Left hindlimb (tissue), 1 donor: ENCODE measurements at places on chromosomes 1 and 21.

DNA sequence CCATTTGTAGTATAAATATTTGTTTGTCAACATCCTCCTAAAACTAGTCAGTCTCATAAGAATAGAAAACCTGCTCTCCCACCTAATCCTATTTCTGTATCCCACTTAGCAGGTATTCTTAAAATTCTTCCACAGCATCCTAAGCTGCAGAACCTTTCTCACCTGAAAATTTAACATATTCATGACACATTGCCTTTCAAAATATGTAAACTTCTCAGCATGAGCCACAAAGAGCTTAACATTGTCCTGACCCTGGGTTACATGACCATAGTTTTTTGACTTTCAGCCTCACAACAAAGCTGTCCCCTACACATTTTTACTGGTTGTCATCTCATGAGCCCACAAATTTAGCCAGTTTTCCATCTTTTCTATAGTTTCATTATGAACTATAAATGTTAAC is 712.1 kb downstream of the LTN1 start:
- DNase-seq = no peak

GRCh38 chr1:199308349-199308846 is 669.6 kb downstream of the PTPRC start:
- DNase-seq = no peak

DNA sequence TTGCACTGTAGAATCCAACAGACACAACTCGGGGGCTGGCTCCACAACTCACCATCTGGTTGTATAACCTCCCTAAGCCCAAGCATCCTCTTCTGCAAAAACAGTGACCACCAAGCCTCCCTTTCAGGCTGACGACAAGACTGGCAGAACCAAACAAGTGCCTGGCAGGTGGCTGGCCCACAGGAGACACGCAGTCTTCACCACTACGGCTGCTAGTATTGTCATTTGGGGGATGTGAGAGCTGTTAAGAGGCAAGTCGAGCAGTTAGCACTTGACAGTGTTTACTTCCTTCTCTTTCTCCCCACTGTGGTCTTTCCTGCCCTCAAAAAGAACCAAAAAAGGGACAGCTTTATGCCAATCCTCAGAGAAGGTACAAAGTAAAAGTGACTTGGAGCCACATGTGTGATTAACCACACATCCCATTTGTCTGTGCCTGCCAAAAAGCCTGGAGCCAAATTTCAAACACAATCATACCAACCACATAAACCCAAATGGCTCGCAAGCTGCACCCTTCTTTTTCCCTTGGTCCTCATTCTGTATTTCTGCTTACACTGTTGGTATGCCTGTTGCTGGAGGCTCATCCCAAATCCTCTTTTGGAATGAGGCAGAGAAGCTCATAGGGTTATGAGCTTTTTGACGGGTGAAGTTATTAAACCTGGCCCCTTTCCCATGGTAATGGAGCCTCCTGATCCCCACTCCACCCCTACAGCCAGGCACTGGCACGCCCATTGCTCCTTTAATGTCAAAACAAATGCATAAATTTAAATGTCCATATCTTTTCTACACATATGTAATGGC is 94.1 kb downstream of the TGFBR3 start:
- DNase-seq = peak; percentile 29

GRCh38 chr1:152855661-152856060 is 4.1 kb upstream of the LCE7A start:
- no peak for DNase-seq

GRCh38 chr1:218852527-218852926 is 321.2 kb upstream of the LYPLAL1 start:
- peak; percentile 64 for DNase-seq

DNA sequence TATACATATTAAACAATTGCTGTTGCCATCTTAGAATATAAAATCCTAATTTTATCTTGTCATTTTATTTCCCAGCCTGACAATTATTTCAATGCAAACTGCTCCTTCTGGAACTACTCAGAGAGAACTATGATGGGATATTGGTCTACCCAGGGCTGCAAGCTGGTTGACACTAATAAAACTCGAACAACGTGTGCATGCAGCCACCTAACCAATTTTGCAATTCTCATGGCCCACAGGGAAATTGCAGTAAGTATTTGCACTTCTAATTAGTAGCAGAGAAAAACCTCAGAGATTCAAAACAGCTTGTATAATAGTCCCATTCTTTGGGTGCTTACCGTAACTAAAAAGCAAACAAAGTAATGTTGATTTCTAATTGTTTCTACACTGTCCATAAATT is 167.2 kb downstream of the ADGRL2 start:
- no peak for DNase-seq

GRCh38 chr1:147622731-147623130 is 47.6 kb downstream of the ACP6 start:
- DNase-seq = no peak

GRCh38 chr1:176338877-176339276 is 124.1 kb upstream of the PAPPA2 start:
- no peak for DNase-seq

DNA sequence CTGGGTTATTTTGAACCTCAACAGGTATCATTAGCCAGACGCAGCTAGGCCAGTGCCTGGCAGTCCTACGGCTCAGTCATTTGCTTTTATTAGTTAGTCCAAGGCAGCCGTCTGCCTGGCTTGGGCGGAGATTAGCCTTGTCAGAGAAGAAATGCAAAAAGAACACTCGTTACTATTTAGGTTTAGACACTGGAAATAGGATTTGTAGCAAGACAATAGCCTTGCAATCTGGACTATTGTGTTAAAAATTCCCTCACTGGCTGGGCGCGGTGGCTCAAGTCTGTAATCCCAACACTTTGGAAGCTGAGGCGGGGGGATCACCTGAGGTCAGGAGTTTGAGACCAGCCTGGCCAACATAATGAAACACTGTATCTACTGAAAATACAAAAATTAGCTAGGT is 11.0 kb upstream of the PRKCZ start:
- DNase-seq = no peak

DNA sequence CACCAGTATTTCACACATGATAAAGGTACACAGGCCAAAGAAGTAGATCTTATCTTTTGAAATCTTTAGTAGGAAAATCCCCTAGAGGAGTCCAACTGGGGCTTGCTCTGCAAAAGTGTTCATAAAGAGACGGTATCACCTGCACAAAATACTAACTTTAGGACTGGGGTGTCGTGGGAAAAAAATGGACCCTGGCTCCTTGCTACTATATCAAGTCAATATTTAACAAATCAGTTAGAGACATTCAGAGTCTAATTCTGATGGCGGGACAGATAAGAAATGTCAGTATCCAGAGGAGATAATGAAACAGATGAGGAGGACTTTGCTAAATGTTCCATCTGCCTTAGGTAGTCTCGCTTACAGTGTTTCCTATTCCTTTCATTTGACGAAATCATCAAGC is 25.6 kb upstream of the CNN3 start:
- DNase-seq = no peak

DNA sequence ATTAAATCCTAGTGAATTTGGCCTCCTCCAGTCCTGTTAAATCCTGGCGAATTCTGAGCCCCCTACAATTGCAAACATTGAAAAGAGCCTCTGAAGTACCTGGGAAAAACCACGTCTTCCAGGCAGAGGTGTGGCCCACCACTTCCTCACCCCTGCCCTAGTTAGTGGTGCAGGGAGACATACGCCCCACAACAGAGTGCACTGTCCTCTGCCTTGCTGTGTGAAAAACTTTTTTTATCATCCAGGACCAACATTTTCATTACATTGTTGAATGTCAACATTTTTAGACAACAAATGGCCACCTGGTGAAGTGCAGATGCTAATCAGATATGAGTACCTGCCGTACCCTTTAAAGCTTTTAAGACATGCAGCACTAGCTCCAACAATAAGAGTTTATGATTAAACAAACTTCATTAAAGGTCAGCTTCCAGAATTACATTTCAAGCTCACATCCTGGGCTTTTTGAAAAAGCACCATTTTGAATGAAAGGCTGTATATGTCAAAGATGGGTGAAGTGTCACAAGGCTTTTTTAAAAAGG is 13.6 kb upstream of the TMPRSS2 start:
- no peak for DNase-seq

DNA sequence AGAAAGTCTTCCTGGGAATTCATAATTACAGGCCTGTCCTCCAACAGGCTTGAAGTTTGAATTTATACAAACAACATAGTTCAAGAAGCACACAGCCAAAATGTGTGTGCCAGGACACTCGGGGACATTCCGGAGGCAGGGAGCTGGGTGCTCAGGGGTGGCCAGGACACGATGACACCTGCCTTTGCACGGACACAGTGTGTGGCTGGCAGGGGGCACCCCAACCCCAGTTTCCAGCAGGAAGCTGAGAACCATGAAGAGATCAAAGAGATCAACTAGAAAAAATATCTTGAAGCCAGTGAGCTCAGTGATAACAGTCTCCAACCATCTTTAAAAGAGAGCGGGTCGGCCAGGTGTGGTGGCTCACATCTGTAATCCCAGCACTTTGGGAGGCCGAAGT is 32.5 kb upstream of the TRAPPC10 start:
- DNase-seq = no peak

GRCh38 chr1:95793893-95794292 is 559.9 kb downstream of the RWDD3 start:
- no peak for DNase-seq

- DNase-seq = no peak
These were observed 711 bp upstream of the TESK2 start for GRCh38 chr1:45491487-45492260.

DNA sequence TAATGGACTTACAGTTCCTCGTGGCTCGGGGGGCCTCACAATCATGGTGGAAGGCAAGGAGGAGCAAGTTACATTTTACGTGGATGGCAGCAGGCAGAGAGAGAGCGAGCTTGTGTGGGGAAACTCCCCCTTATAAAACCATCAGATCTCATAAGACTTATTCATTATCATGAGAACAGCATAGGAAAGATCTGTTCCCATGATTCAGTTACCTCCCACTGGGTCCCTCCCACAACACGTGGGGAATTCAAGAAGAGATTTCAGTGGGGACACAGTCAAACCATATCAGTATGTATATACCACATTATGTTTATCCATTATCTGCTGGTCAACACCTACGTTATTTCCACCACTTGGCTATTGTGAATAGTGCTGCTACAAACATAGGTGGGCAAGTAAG is 352.3 kb upstream of the B3GALT2 start:
- DNase-seq = no peak

DNA sequence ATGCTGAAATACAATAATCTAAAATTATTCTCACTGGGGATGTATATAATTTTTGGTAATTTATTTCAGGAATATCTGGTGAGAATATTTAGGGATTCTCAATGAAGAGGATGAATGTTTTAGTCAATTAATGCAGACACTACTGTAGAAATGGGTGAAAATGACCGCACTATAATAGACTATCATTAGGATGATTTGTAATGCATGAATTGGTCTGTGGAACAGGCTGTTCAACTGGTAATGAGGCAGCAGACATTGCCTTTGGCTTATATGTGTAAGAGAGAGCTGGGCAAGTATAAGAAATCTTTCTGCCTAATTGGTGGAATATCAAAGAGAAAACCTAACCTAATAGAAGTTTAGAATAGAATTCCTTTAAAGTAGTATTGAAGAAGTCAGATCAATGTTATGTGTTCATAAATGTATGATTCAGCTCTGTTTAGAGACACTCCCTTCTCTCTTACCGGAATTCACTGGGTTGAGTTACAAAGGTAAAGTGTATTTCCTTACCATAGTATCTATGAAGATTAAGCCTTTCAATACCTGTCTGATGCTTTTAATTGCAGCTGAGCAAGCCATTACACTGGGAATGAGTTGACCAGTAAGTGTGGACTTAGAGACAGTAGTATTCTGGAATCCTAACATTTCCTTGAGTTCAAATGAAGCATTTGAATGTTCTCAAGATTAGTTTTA is 274.5 kb downstream of the S1PR1 start:
- DNase-seq = no peak

DNA sequence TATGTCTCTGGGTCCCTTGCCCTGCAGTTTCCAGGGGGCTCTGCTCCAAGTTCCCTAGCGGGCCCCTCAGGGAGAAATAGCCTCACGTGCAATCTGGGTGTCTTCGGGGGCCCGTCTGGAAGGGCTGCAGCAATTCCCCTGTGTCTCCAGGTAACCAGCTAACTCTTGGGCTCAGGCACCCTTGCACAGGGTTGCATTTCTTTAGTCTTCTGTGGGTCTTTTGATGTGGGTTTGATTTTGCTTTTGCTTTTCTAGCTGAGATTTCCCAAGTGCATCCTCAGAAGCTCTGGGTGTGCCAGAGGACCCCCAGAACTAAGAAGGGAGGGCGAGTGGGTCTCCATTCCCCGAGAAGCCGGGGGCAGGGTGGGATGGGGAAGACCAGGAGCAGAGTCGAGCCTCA is 75.7 kb downstream of the SPSB1 start:
- DNase-seq = no peak

GRCh38 chr1:19878637-19878985 is 3.6 kb upstream of the OTUD3 start:
- DNase-seq = no peak

- no peak for DNase-seq
These were observed 96.3 kb downstream of the ROR1 start for GRCh38 chr1:63870152-63870551.

GRCh38 chr1:232853994-232854797 is 49.0 kb downstream of the MAP10 start:
- no peak for DNase-seq

- no peak for DNase-seq
These were observed 27.7 kb downstream of the EPS15 start for GRCh38 chr1:51491166-51491981.

DNA sequence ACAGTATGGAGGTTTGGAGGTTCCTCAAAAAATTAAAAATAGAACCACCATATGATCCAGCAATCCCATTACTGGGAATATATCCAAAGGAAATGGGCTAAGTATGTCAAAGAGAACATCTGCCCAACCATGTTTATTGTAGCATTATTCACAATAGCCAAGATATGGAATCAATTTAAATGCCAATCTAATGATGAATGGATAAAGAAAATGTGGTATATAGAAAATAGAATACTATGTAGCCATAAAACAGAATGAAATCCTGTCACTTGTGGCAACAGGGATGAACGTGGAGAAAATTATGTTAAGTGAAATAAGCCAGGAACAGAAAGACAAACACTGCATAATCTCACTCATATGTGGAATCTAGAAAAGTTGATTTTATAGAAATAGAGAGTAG is 201.7 kb upstream of the AJAP1 start:
- DNase-seq = no peak

- DNase-seq = no peak
These were observed 264.8 kb upstream of the DUSP10 start for GRCh38 chr1:222006715-222007114.

DNA sequence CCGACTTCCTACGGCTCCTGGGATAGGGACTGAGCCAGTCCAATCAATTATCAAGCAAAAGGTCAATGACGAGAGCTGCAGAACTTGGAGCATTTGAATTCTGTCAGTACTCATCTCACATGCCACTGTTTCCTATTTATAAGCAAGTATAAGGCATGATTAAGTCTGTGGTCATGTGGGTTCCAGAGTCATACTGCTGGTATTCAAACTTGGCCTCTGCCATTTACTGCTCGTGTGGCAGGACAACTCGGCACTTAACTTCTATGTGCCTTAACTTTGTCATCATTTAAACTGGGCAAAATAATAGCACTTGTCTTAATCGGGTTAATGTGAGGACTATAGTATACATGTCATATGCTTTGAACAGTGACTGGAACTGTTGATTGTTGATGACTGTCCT is 44.9 kb upstream of the TNFSF18 start:
- no peak for DNase-seq

- peak; percentile 77 for DNase-seq
These were observed 13.2 kb downstream of the AMPD2 start for GRCh38 chr1:109632671-109633346.

- no peak for DNase-seq
These were observed 487.4 kb upstream of the ADGRL2 start for GRCh38 chr1:81313289-81313688.
